A549 treated with DMSO at 1 μM for 4 hours (cell line): ENCODE measurements at places on chromosomes 1 and 21. TPM values are rescaled to one million over a fixed set of nuclear protein-coding genes. Genes with fewer than 3 reads are reported as not detected.

The MNDA gene
- total RNA-seq = not detected in 5 replicates

The SPATA45 gene
- 0.39 TPM in 1 of 5 replicates, not detected in the others for total RNA-seq

The BGLAP gene
- total RNA-seq = 0.40 to 0.53 TPM (median 0.46 TPM) in 3 of 5 replicates, not detected in the others

The NTNG1 gene
- total RNA-seq = not detected in 5 replicates

The DNAJC11 gene
- 34.9 to 38.2 TPM (median 36.8 TPM) in 5 replicates for total RNA-seq

The IVL gene
- total RNA-seq = 0.04 to 0.07 TPM in 2 of 5 replicates, not detected in the others

The STYXL2 gene
- total RNA-seq = not detected in 5 replicates

The PPP1R8 gene
- 37.9 to 42.6 TPM (median 39.4 TPM) in 5 replicates for total RNA-seq

The RBP7 gene
- 4.9 to 6.4 TPM (median 5.6 TPM) in 5 replicates for total RNA-seq

The CFAP57 gene
- total RNA-seq = 0.31 to 0.93 TPM (median 0.34 TPM) in 5 replicates

The SPATA21 gene
- 0.09 to 0.17 TPM (median 0.12 TPM) in 4 of 5 replicates, not detected in the other for total RNA-seq

The CCT3 gene
- total RNA-seq = 400 to 427 TPM (median 422 TPM) in 5 replicates

The MPL gene
- total RNA-seq = 0.26 TPM in 1 of 5 replicates, not detected in the others

The SPRR2D gene
- total RNA-seq = not detected in 5 replicates

The C1orf94 gene
- not detected in 5 replicates for total RNA-seq

The C21orf91 gene
- total RNA-seq = 1.8 to 3.3 TPM (median 2.1 TPM) in 5 replicates

The LCE2B gene
- not detected in 5 replicates for total RNA-seq

The ITLN2 gene
- 0.14 to 0.30 TPM (median 0.14 TPM) in 3 of 5 replicates, not detected in the others for total RNA-seq

The SLC1A7 gene
- total RNA-seq = 0.04 TPM in 1 of 5 replicates, not detected in the others

The SMPDL3B gene
- total RNA-seq = 1.1 to 1.6 TPM (median 1.3 TPM) in 5 replicates

The C1orf185 gene
- total RNA-seq = not detected in 5 replicates

The SLC5A3 gene
- total RNA-seq = 3.4 to 5.5 TPM (median 5.1 TPM) in 5 replicates

The MFSD2A gene
- 4.0 to 5.9 TPM (median 4.6 TPM) in 5 replicates for total RNA-seq

The SYT11 gene
- total RNA-seq = 1.1 to 1.7 TPM (median 1.5 TPM) in 5 replicates

The CFHR3 gene
- 0.14 to 0.30 TPM (median 0.22 TPM) in 3 of 5 replicates, not detected in the others for total RNA-seq

The NT5C1A gene
- not detected in 5 replicates for total RNA-seq

The C4BPA gene
- 0.48 to 1.0 TPM (median 0.64 TPM) in 5 replicates for total RNA-seq

The ZMYND12 gene
- 0.17 to 0.53 TPM (median 0.44 TPM) in 5 replicates for total RNA-seq

The MIXL1 gene
- total RNA-seq = 0.07 to 0.10 TPM in 2 of 5 replicates, not detected in the others

The F13B gene
- 0.05 to 0.13 TPM in 2 of 5 replicates, not detected in the others for total RNA-seq

The CSMD2 gene
- total RNA-seq = not detected in 5 replicates
